ENCODE measurements at places on chromosomes 2 and 18.

- DNase-seq = no peak
These were observed 21.4 kb upstream of the EML4 start for GRCh38 chr2:42147641-42148274.

DNA sequence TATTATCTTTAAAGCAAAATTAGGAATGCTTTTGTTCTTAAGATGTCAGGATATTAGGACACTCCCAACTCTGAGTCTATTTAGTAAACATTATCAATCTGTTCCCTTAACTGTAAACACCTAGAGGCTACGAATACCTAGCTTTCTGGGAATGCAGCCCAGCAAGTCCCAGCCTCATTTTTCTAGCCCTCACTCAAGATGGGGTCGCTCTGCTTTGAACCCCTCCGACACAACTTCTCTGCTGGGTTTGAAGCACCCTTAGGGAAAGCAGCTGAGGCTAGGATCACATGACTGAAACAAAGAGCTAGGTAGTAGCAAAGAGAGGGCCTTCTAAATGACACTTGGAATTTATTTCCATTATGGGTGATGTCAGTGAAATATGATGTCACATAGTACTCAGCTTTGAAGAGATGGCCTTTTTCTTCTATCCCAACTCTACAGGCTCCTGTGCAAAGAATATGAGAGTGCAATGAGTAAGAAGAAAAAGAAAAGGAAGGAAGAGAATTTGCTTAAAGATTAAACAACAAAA is 114.7 kb downstream of the CSRNP3 start:
- DNase-seq = no peak

GRCh38 chr18:38025433-38026038 is 459.9 kb upstream of the CELF4 start:
- no peak for DNase-seq

- no peak for DNase-seq
These were observed 53.0 kb downstream of the EIPR1 start for GRCh38 chr2:3324404-3325281.

DNA sequence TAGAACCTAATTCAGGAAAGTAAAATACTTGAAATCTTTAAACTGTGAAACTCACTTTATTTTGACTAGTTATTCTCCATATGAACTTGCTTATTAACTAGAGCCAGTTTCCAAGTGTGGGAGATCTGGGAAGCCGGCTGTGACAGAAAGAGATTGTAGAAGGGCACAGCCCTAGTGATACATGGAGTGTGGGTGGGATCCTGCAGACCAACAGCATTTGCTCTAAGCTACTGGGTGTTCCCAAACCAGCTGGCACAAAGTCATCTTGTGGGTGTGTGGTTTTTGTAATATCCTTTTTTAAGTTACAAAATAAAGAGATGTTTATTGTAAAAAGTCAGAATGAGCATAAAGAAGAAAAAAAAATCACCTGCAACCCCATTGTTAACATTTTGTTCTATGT is 3.4 kb downstream of the DUSP19 start:
- no peak for DNase-seq

- no peak for DNase-seq
These were observed 127.5 kb upstream of the AGAP1 start for GRCh38 chr2:235366390-235366789.

DNA sequence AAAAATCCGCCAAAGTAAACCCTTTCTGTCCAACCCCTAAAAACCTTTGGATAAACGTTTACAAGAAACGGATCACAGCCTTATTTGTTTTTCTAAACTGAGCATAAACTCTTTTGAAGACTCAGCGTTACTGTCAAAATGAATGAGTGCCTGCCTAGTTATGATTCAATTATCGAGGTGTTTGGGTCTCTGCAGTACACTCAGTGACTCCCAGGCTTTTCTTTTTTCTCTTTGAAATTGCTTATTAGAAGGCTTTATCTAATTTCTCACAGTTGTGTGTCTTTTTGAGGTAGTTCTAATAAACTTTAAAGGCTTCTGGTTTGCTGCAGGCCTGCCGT is 663 bp downstream of the RHBDD1 start:
- no peak for DNase-seq

DNA sequence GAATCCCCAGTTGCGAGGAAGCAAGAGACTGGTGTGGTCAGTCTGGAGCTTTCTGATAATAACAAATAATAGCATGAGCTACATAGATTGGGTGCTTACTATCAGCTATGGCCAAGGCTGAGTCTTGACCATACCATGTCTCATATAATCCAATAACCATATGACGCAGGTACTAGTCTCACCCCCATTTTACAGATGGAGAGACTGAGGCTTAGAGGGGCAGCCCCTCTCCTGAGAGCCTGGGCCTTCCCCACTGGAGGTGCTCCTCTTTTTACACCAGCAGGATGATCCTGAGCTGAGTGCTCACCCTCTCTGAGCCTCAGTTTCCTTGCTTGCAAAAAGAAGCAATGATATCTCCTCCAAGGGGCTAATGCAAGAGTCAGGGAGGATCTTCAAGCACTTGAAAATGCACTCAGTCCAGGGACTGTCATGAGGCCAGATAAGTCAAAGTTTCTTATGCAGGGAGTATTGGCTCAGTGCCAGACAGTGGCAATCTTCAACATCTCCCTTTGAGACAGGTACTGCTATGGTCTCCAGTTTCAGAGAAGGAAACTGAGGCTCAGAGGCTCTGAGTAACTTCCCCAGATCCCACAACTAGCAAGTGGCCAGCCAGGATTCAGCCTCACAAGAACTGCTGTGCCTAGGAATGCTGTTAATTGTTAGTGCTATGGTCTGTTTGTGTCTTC is 149.7 kb downstream of the TFCP2L1 start:
- DNase-seq = peak; percentile 5

- DNase-seq = no peak
These were observed 377.5 kb downstream of the ZNF521 start for GRCh38 chr18:24974431-24974830.

GRCh38 chr2:113219889-113220641 is 46.3 kb downstream of the PSD4 start:
- DNase-seq = no peak

- DNase-seq = no peak
These were observed 977.4 kb downstream of the TMEM182 start for GRCh38 chr2:103739186-103739585.

DNA sequence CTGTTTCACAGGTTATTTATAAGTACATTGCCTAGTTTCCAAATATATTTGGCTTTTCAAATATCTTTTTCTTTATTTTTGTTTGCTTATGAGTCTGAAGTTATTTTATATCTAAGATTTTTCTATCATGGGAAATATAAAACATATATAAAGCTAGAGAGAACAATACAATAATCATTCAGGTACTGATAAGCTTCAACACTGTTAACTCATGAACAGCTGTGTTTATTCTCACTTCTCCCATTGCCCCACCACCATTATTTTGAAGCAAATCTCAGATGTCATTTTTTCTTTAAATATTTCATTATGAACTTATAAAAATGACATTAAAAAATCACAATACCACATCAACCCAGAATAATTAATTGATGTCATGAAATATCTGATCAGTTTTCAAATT is 9.7 kb downstream of the CAMKMT start:
- DNase-seq = no peak

GRCh38 chr2:169360984-169361705 is 1.2 kb downstream of the LRP2 start:
- no peak for DNase-seq

DNA sequence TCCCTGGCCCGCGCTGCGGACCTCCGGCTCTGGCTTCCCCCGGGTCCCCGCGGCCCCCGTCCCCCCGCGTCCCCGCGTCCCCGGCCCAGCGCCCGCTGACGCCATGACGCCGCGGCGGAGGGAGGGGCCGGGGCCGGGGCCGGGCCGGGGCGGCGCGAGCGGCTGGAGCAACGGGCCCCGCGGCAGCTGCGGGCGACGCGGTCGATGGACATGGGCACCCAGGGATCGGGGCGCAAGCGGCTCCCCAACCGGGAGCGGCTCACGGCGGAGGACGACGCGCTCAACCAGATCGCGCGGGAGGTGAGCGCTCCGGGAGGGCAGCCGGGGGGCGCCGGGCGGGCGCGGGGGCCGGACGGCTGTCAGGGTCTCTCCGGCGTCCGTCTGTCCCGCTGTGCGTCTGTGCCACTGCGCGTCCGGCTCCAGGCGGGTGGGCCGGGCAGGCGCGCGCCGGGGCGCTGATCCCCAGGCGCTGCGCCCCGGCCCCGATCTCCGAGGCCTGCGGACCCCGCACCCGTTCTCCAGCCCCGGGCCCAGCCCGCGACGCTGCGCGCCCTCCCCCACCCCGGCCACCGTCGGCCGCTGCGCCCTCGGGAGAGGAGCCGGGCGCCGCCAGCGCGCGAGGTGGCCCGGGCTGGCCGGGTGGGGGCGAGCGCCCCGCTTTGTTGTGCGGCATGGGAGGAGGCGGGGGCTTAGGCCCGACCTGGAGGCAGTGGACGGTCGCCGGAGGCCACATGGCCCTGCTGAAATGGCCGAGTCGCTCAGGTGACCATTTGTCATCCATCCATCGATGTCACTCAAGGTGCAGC is at the start of gene LRRFIP1:
LRRFIP1 (plus strand) TSS at position 147 of the 806 bp plus-strand sequence; CDS start at position 205, 58 bp downstream.
- DNase-seq = no peak

DNA sequence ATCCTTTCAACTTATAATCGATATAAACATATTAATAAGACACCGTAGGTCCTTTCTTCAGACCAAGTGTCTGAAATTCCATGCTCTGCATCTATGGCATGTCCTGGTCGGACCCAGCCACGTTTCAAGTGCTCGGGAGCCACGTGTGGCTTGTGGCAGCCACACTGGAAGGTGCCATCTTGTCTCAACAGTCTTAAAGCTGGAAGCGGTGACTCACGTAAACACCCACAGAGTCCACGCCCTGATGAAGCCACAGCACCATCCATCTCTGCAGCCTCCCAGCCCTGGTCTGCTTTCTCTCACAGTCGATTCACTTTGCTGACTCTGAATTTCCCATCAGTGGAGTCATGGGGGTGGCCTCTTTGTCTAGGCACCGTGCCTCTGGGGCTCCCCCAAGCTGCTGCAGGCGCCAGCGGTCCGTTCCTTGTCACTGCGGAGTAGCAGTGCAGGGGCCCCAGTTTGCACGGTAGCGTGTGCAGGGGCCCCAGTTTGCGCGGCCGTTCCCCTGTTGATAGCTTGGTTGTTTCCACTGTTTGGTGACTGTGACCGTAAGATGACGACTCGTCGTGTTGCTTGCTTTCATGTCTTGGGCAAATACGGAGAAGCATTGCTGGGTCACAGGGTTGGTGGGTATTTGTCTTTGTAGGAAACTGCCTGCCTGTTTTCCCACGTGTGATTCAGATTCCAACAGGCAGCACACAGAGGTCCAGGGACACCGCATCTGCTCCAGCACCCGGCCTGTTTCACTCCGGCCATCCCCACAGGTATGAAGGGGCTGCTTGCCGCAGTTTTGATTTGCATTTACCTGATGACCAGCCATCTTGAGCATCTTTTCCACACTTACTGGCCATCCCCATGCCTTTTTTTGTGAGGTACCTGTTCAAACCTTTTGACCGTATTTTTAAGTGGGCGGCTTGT is 240.3 kb downstream of the HDAC4 start:
- no peak for DNase-seq

- DNase-seq = no peak
These were observed 9.7 kb downstream of the SNED1 start for GRCh38 chr2:241007880-241008710.

GRCh38 chr18:8870528-8870927 is 165.2 kb downstream of the MTCL1 start:
- no peak for DNase-seq

DNA sequence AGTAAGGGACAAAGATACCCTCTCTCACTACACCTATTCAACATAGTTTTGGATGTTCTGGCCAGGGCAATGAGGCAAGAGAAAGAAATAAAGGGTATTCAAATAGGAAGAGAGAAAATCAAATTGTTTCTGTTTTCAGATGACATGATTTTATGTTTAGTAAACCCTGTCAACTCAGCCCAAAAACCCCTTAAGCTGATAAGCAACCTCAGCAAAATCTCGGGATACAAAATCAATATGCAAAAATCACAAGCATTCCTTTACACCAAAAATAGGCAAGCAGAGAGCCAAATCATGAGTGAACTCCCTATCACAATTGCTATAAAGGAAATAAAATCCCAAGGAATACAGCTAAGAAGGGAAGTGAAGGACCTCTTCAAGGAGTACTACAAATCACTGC is 1130.7 kb upstream of the PIK3C3 start:
- DNase-seq = no peak

GRCh38 chr2:180742801-180743200 is 237.6 kb upstream of the UBE2E3 start:
- no peak for DNase-seq

GRCh38 chr18:33440060-33441043 is at the start of gene CCDC178:
CCDC178 (minus strand) TSS chr18:33440721; CDS start chr18:33412088, 28,633 bp downstream.
- DNase-seq = no peak

- no peak for DNase-seq
These were observed 19.8 kb upstream of the MARCHF4 start for GRCh38 chr2:216392018-216392562.

DNA sequence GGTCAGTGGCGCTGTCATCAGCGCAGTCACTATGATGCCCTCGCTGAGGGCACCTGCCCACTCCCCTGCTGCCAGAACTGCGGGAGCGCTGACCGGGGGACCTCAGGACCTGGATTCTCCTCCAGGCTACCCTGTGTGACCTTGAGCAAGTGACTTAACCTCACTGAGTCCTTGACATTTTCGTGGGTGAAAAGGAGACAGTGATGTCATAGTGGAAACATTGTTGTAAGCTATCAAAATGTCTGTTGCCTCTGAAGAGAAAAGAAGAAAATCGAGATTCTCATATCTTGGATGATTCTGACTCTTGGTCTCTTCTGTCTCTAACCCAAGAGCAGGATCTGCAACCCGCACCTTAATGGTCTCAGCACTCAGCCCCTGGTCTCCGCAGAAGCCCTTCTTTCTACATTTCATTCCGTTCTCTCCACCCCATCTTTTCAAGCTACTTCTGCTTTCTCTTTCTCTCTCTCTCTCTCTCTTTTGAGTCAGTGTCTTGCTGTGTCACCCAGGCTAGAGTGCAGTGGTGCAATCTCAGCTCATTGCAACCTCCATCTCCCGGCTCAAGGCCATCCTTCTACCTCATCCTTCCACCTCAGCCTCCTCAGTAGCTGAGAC is 978 bp upstream of the TUBA4A start:
- DNase-seq = peak; percentile 77

- DNase-seq = no peak
These were observed 2.2 kb downstream of the MMADHC start for GRCh38 chr2:149585166-149585885.

- DNase-seq = no peak
These were observed 15.7 kb downstream of the PHOSPHO2 start for GRCh38 chr2:169709981-169710380.

- no peak for DNase-seq
These were observed 5.4 kb upstream of the KCNJ13 start for GRCh38 chr2:232781765-232782164.

GRCh38 chr18:11840493-11840892 is 10.7 kb upstream of the CHMP1B start:
- DNase-seq = no peak

- DNase-seq = no peak
These were observed 13.3 kb upstream of the CYP20A1 start for GRCh38 chr2:203225423-203226039.

DNA sequence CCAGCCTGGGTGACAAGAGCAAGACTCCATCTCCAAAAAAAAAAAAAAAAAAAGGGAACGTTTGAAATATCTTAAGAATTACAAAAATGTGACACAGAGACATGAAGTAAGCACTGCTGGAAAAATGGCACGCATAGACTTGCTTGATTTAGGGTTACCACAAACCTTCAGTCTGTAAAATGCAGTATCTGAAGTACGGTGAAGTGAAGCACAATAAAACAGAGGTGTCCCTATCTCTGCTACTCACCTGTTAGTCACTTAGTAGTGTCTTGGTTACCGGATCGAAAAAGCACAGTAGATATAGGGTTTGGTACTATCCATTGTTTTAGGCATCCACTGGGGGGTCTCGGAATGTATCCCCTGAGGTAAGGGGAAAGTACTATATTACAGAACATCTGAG is 11.6 kb upstream of the GREB1L start:
- DNase-seq = no peak

All from natural killer cell treated with Interleukin-12 subunit alpha and Interleukin-12 subunit beta and Interleukin-15 and Interleukin-18, amount 100 ng/mL, for 72 hours (primary cell).